Stimulated activated CD8-positive, alpha-beta memory T cell treated with anti-CD3 and anti-CD28 coated beads, Interleukin-15, amount 100 ng/mL, for 4 hours (primary cell): ENCODE measurements at places on chromosomes 12 and 14.

GRCh38 chr12:14577344-14577743 lies 9.7 kb upstream of the PLBD1 start:
- DNase-seq: no peak

DNA sequence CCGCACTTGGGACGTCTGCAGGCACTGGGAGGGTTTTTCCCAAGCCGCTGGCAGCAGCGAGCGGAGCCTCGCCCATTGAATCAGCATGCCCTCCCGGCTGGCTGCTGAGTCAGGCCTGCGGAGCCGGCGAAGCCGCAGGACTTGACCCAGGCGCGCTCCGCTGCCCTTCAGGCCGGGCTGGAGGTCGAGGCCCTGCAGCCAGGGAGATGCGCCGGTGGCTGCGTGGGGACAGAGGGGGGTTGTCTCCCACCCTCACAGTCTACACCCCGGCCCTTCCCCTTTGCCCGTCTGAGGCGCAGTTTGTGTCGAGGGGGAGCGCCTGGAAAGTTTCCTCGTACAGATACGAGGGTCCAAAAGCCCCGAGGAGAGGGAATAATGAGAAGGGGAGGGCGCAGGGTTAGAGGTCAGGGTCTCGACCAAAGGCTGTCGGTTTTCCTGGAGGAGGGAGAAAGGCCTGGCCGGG lies 759 bp upstream of the KLC1 start:
- no peak for DNase-seq

- no peak for DNase-seq
Observed at GRCh38 chr12:81303935-81304334, 226.1 kb downstream of the ACSS3 start.

DNA sequence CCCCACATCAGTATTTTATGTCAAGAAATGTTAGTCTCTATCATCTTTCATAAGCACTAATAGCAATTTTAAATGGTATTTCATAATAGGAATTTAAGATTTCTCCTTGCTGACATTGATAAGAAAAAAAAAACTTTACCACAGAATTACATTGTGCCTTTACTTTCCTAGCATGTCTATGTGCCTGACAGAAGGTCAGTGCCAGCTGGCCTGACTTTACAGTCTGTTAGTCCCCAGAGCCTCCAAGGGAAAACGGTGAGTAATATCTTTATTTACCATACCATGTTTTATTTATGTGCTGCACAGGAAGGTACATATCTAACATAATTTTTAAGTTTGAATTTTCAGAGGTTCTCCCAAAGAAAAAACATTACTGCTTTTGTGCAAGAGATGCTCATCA lies 152.0 kb upstream of the AEBP2 start:
- DNase-seq: no peak

GRCh38 chr12:94640134-94640928 lies 10.0 kb downstream of the TMCC3 start:
- DNase-seq: no peak

DNA sequence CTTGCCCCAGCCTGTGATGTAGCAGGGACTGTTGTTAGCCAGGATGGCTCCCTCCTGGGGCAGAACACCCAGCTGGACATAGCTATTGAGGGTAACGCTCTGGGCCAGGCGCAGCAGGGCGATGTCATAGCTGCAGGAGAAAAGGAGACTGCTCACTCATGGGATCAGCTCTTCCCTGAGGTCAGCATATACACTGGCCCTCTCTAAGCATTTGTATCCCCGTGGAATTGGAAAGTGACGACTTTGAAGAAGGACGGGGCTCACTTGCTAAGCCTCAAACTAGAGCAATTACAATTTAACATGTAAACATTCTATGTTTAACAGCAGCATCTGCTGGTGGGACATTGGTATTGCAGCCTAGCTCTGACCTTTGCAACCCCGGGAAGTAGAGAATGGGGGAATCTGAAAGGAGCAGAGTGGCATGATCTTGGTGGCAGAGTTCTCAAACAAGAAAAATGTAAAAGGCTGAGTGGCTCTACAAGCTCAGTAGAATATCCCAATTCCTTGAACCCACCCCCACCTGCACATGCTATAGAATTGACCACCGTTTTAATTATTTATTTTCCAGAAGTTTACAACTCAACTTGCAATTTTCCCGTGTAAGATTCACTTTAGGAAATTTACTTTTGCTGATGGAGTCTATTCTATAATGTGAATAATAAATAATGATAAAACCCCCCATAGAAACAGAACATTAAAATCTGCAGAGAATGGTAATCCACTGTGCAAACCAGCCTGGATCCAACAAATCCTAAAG lies 5.0 kb downstream of the CELA1 start:
- peak; percentile 23 for DNase-seq

DNA sequence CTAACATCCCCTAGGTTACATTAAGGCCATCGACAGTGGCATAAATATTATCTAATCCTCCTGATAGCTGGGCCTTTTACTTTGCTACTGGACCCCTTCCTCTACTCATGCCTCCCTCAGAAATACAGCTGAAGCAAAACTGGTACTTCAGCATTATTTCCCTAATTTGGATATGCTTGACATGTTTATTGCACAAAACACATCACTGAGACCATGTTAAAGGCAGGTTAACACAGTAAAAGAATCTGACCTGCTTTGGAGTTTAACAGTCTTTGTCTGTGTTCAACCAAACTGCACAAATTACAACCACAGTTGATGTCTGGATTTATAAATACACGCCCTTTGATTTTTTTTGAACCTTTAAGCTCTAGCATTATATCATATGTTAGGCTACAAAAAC lies 156.6 kb downstream of the FOXA1 start:
- no peak for DNase-seq

DNA sequence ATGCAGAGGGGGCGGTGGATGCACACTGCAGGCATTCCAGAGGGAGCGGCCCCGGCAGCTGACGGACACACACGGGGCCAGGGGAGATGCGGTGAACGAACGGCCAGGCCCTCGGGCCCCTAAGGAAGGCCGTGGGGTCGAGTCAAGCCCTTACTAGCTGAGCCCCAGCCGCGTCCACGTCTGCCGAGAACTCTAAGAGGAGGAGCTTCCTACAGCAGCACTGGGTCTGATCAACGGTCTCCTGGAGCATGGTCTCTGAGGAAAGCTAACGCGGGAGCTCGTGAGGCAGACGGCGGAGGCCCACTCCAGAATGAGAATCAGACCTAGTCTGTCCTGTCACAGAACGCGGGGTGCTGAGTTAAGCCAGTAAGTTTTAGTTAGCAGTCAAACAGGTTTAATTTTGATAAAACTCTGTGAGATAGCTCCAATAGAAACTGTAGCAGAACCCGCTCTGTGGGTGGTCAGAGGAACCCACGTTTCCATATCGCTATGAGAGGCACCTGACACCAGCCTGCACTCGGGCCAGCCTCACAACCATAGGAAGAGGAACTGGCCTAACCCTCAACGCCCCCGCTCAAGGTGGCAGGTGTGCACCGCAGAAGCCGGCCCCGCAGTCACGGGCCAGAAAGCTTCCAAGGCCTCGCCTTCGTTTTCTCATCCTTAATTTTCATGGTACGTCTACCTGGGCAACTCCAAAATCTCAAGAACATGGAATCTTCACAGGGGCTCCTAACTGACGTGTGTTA lies 55.5 kb downstream of the CDC42BPB start:
- DNase-seq: no peak

DNA sequence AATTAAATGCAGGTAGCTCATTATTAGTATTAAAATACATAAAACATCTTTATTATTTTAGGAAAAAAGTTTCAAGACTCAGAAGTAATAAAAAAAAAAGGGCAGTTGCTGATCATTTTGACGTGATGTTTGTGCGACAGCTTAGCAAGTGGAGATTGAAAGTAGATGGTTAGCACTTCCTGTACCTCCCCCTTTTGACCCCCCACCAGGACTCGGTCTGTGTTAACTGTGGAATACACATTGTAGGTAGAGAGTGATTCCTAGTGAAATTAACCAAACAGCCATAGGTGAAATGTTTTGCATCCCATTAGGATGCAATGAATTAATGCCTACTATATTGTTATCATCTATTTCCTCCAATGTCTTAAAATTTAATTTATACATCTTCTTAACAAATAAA lies 120.8 kb downstream of the SLC5A8 start:
- DNase-seq: no peak

- DNase-seq: no peak
Observed at GRCh38 chr14:31266437-31267331, 59.1 kb upstream of the HECTD1 start.

- DNase-seq: no peak
Observed at GRCh38 chr14:91413547-91414474, 3.8 kb downstream of the CCDC88C start.

- DNase-seq: no peak
Observed at GRCh38 chr12:93393425-93393824, 15.7 kb downstream of the NUDT4 start.

GRCh38 chr12:122137681-122138080 lies 36.3 kb downstream of the IL31 start:
- DNase-seq: no peak

GRCh38 chr14:65864549-65864948 lies 452.0 kb downstream of the FUT8 start:
- no peak for DNase-seq

- no peak for DNase-seq
Observed at GRCh38 chr14:67526676-67527459, 6.2 kb upstream of the PLEKHH1 start.

DNA sequence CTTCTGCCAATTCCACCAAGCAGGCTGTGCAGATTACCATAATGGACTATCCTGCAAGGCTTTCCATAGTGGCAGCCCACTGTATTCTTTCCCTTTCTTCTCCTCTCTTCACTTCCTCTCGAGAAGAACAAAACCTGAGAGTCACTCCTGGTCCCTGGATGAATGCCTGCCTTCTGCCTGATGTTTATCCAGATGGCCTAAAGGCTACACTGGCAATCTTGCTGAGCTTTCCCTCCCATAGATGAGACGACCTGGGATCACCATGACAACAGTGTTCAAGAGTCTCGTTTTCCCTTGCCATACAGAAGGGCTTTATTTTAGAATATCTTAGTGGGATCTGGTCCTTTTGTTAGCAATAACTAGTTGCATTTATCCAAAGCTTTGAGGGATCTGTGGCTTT lies 142.3 kb downstream of the RTN1 start:
- DNase-seq: no peak

DNA sequence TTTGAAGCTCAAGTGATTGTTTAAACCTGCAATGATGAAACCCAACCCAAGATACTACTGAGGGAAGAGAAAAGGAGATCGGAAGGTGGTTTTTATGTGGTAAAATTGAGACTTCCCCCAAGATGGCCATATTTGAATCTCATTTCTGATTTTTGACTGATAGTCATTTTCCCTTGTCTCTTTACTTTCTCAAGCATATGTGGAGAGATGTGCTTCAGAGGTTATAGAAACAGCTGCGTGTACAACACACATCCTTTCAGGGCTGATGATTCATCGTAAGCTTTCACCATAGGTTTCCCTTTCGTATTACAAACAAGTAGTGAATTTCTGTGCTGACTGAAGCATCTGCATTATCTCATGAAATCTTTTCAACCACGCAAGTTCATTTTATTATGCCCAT lies 276.2 kb downstream of the EMP1 start:
- no peak for DNase-seq

DNA sequence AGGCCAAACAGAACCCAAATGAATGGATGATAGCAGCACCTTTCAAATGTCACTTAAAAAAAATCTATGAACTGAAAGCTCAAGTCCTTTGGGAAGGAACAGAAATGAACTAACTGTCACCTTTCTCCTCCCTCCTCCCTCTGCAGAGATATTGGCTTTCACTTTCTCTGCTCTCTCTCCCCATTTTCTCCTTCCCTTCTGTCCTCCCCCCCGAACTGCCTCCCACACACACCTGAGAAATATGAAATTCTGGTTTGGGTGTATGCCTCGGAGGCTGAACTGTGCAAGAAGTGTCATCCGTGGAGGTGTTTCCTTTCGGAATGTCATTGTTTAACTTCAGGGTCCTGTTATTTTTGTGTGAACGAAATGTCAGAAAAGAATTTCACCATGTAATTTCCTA lies 87.8 kb downstream of the NEDD1 start:
- no peak for DNase-seq

- DNase-seq: no peak
Observed at GRCh38 chr14:38405851-38406635, 150.2 kb upstream of the CLEC14A start.

- DNase-seq: no peak
Observed at GRCh38 chr12:111578971-111579340, 20.2 kb downstream of the ATXN2 start.

- no peak for DNase-seq
Observed at GRCh38 chr12:12171991-12172511, 94.8 kb downstream of the LRP6 start.

GRCh38 chr12:41140117-41140516 lies 48.0 kb upstream of the PDZRN4 start:
- no peak for DNase-seq

DNA sequence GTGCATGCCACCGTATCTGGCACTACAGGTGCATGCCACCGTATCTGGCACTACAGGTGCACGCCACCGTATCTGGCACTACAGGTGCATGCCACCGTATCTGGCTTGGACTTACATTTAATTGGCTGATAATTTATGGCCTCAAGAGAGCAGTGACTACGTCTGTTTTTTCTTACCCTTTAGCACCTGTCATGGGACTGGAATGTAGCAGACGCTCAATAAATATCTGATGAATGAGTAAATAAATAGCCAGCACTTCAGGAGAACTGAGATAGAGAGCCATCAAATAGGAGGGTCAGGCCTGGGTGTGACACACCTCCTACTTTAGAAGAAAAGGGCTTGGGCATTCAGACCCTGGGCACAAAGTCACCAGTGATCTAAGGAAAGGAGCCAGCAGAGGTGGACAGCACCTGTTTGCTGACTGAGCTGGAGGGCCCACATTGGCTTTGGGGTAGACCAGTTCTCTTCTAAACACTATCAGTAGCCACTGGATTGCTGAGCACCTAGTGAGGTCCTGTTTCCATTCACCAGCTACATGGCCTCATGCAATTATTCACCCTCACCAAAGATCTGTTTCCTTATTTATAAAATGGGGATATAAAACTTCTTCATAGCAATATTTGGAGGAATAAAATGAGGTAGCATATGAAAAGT lies 50.1 kb downstream of the RFX4 start:
- DNase-seq: no peak

DNA sequence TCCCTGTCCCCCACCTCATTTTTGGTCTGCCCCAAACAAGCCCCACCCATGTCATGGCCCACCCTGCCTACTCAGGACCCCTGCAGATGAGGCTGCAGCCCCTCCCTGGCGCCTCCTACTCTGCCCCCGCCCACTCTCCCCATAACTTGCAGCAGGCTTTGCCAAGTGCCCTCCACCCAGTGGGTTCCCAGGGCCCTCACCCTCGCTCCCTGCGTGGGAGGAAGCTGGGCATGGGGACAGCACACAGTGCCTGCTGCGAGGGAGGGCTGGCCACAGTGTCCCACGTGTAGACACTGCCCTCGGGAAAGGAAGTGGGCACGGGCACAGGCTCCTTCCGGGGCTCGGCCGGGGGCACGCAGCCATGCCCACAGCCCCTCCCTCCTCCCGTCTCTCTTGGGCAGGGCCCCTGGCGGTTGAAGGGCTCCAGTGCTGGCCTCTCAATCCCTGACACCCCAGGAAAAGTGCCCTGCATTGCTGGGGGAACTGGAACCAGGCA lies 9.4 kb downstream of the AKT1 start:
- DNase-seq: no peak
